GM12891 (cell line): ENCODE measurements at places on chromosomes 1 and 21.
A peak's percentile ranks its signal among the peaks of the same experiment; 100 is the strongest.

- no peak for DNase-seq
Observed at GRCh38 chr21:44783020-44783696, 18.5 kb downstream of the UBE2G2 start.

DNA sequence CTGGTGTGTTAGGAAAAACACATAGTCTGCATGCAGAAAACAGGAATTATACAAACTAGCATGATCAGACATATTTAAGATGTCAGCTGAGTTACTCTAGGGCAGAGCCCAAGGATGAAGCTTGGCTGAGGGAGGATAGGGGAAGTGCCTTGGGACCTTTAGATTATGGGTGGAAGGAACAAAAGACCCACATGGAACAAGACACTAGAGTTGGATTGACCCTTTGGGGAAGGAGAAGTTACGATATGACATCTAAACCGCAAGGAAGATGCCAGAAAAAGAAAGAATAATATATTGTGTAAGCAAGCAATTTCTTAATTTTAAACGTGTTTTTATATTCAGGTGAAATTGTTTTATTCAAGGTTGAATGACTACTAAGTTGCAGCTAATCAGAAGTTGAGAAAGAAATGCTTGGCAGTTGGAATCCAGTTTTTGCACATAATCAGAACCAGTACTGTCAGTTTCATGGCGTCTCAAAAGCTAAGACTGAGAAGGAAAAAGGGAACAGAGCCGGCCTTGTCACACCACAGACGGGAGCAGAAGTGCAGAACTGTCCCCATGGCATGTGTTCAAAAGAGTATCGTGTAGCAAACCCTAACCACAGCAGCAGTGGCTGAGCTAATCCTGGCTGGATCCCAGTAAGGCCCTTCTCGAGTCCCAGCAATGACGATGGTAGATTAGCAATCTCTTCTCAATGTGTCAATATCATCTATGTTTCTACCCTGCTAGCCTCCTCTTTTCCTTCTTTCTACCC, 31.2 kb upstream of the IFNAR2 start:
- DNase-seq, result no peak

- DNase-seq, result no peak
Observed at GRCh38 chr21:17492415-17493168, 20.3 kb upstream of the CXADR start.

DNA sequence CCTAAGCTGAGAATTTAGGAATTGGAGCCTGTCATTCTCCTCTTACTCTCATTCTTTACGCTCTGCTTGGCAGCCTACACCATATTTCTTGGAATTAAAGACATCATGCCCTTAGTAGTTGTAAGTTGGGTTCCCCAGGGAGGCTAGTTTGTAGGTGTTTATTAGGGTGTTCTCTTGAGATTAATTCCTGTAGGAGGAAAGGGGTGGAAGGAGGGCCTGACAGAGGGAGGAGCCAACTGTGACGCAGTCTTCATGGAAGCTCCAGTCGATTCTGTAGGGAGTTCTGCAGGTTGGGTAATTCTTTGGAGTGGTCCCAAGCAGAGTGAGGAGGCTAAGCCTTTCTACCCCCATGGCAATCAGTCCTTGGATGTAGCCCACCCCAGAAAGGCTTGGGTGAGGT, 111.4 kb downstream of the HHAT start:
- DNase-seq, result no peak

- DNase-seq, result no peak
Observed at GRCh38 chr1:30845904-30846290, 62.7 kb downstream of the SDC3 start.

DNA sequence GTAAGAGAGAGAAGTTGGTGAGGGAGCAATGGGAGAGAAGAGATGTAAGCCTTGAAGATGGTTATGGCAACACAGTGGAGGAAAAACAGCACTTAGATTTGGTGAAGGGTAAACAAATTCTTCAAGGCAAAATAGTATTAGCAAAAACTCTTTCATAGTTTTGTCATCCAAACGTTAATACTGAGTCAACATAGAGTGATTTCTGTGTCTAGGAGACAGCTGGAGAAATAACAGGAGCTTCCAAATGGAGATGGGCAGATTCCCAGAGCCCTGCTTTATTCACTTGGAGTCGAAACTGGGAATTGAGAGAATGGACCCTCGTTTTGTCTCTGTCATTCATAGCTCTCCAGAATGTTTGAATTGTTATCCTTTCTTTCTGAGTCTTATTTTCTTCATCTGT, 68.3 kb downstream of the PLA2G4A start:
- DNase-seq, result no peak

GRCh38 chr1:203593723-203594122, 32.9 kb upstream of the ATP2B4 start:
- peak; percentile 31 for DNase-seq

GRCh38 chr1:172155766-172156165, 264.7 kb upstream of the C1orf105 start:
- no peak for DNase-seq
